ENCODE measurements at places on chromosomes 12 and 14. TPM values are rescaled to one million over a fixed set of nuclear protein-coding genes. Genes with fewer than 3 reads are reported as not detected.
A peak's percentile ranks its signal among the peaks of the same experiment; 100 is the strongest.

DNA sequence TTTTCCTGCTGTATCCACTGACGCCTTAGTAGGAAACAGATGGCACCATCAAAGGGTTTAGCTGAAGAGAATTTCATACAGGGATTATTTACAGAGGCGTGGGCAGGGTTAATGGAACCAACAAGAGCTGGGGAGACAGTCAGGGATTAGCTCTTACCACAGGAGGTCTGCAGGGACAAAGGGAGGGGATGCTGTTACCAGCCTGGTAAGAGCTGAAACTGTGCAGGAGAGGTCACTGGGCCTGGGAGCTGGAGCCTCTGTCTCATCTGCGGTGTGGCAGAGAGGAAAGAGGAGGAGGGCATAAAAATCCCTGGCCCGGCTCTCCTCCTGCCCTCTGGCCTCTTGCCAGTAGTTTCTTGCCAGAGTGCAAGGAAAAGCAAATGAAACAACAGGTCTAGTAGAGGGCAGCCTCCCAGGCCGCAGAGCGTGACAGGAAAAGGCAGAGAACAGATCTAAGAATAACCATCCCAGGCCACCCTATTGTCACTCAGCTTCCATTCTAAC lies 18.9 kb upstream of the POC1B start:
- no peak for DNase-seq

- peak; percentile 61 for DNase-seq
Measured at GRCh38 chr12:39372929-39373328, 70.0 kb downstream of the KIF21A start.

DNA sequence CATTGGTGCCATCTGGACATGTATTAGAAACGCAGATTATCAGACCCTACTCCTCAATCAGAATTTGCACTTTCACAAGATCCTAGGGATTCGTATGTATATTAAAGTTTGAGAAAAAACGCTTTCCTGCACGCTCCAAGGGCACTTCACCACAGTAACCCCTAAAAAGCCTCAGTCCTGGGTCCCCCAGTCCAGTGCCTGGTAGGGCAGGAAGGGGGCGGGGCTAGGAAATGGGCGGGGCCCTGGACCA lies 369 bp downstream of the DEPDC4 start:
- no peak for DNase-seq

GRCh38 chr12:131832321-131833231 lies 4.4 kb downstream of the MMP17 start:
- DNase-seq, result no peak

DNA sequence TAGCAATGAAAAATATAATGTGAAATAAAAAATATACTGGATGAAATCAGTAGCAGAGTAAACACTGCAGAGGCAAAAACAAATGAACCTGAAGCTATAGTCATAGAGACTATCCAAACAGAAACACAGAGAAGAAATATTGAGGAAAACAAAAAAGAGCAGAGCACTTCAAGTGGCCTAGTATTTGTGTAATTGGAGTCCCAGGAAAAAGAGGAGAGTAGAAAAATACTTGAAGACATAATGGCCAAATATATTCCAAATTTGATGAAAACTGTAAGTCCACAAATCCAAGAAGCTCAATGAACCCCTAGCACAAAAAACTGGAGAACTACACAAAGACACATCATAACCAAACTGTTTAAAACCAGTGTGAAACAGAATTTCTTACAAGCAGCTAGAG lies 37.2 kb upstream of the CTDSP2 start:
- no peak for DNase-seq

DNA sequence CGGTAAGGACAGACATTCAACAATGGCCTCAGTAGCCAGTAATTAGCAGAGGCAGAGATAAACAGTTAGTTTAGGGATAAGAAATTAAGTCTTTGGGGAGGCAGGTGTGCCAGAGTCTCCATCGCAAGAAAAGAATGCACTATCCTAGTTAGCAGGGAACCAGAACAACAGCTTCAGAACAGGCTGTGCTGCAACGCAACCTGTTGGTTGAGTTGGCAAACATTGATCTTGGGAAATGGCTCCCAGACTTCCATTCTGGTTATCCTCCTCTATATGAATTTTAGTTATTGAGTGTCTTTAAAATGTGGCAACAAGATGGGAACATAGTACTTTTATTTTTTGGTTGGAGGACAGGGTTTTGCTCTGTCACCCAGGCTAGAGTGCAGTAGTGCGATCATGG lies 12.3 kb upstream of the LEMD3 start:
- no peak for DNase-seq

DNA sequence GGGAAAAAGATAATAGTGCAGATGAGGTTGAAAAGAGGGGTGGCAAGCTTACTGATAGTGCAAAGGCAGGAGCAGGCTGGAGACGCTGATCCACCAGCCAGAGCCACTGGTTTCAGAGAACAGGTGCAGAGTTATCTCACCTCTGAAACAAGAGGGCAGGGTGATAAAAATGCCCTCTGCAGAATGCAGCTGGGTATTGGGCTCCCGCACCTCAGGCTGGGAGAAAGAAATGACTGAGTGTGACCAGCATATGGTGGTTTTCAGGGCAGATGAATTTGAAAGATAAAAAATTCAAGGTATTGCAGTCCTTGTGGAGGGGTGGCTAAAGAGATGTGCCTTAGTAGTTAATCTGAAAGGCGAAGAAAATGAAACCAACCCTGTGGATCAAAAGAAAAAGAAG lies 2.9 kb upstream of the TMEM30B start:
- no peak for DNase-seq

- no peak for DNase-seq
Measured at GRCh38 chr12:126191031-126191891, 1126.0 kb downstream of the AACS start.

Gene FSCB
- not detected for total RNA-seq

GRCh38 chr14:89308232-89308959 lies 108.6 kb downstream of the FOXN3 start:
- DNase-seq, result no peak

DNA sequence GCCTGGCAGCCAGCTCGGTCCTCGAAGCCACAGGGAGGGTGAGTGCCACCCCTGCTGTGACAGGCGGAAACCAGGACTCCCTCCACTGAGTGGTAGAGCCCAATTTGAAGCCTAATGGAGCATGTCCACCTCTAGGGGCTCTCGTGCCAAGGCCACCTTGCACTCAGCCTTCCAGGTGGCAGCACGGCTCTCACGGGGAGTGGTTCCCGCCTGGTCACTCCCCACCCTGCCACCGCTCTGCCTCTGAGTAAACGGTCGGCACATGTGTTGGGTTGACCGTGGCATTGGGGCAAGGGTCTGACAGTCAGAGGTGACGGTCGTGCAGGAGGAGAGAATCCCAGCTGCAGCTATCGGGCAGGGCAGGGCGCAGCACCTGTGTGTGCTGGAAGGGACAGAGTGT lies 34.8 kb downstream of the IL31 start:
- DNase-seq, result no peak

DNA sequence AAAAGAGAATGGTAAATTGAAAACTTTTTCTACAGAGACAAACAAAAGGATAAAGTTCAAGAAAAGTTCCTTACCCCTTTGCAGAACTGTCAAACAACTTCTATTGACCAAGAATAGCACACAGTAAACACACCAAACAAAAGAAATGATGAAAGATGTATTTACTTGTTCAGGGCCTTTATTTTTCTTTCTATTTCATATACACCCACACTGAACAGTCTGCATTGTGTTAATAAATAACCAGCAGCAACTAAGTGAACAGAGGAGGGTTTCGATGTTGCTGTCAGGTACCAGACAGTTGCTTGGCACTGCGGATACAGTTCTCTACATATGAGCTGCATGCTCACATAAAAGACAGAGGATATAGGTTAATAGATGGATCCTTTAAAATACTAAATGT lies 122.1 kb downstream of the SOX5 start:
- DNase-seq, result no peak

DNA sequence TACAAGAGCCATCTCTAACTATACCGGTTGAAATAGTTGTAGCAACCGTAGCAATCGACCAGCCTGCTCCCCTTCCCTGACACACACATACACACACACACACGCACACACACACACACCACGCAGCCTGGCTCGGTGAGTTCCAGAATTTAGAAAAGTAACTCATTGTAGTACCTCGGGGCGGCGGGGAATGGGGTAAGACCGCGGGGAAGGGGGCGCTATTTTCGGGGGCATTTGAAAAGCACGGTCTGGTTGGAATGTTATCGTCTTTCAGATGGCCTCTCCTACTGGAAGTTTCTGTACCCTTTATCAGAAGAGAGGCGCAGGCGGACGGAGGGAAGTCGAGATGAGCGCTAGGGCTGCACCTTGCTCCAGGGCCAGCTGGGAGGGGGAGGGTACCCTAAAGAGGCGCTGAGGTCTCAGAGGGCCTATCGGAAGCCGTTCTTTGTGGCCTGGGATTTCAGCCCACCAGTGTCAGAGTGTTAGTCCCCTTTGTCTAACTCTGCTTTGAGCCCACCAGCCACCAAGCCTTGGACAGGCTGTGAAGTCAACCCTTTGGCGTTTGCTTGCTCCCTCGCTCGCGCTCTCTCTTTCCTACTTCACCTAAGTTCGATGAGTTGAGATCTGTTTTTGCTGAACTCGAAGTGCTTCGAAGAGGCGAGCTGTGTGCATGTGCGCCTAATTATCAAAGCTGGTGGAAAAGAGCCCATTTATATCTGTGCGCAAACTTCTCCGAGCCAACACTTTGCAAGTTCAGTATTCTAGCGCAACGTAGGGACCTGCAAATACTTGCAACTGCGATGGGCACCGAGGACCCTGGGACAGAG lies 837 bp downstream of the COL2A1 start:
- DNase-seq, result no peak

DNA sequence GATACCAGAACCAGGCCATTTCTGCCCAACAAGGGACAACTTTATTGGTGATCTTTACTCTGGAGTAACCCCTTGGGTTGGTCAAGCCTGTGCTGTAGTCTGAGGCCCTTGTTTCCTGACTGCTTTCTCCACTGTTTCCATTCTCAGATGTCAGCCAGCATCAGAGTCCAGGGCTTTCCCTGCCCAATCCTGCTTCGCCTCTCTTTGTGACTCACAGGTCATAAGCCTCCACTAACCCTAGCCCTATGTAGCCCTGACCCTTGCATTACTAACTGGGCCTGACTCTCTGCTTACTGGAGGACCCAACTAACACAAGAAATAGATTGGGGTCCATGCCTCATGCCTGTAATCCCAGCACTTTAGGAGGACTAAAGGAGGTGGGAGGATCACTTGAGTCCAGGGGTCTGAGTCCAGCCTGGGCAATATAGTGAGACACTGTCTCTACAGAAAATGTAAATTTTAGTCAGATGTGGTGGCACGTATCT lies 8.6 kb upstream of the SNRNP35 start:
- no peak for DNase-seq

DNA sequence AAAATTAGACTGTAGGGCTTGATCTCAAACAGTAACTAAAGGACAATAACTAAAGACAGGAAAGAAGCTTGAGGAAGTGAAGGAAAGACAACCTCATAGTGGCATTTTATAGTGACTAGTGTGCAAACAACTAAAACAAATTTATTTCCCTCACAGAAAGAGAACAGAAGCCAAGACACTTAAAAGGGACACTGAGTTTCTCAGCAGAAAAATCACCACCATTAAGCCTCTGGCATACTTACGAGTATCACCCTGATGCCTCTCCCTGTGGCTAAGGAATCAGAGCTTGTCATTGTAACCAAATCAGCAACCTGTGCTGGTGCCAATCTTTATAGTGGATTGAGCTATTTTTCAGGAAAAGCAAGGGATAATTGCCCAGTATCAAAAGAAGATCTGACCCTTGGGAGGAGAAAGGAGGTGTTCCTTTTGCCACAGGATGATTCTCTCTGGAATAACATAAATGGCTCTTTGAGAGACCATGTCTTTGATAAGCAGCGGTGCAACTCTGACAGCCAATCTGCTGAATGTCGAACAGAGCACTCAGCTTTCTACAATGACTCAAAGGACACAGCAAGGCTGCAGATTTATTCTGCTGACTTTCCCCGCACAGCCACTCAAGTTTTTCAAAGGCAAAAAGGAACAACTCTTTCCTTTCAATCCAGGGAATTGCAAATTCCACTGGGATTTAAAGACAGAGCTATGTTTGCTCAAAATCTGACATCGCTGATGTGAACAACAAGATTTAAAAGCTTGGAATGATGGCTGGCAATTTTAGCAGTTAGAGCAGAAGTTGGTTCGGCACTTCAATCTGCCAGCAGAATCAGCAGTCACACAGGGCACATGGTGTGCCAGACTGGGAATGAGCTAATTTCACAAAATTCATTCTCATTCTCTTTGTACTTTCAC lies 34.6 kb downstream of the ATF7 start:
- DNase-seq, result no peak

DNA sequence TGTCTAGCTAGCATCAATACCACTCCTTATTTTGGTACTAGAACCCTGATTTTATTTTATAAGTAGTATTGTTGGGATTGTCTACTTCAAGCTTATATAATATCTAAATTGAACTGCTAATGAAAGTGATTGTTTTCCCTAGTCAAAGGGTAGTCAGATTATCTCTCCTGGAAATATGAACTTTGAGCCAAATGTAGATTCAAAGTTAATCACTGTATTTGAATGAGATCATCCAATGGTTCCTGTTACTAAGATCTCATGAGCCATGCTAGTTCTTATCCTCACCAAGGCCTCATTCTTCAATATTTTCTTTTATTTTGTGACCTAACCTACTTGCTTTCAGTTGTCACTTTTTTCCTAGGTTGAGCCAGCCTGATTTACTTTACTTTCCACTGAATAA lies 276.7 kb downstream of the RASSF9 start:
- DNase-seq, result no peak

DNA sequence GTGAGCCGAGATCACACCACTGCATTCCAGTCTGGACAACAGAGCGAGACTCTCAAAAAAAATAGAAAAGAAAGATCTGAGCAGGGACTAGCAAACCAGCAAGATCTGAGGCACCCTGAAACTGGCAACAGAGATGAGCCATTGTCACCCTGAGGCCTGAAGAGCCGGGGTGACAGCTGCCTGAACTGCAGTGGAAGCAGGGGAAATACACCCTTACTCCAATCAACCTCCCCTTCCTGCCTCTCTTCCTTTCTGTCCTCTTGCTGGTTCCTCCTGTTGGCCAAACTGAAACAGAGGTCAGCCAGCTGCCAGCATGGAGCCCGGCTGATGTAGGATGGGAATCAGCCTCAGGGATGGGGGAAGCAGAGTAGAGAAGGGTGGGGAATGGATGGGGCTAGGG lies 192.0 kb downstream of the CHST11 start:
- DNase-seq, result no peak
